ENCODE measurements at places on chromosomes 4 and X.

DNA sequence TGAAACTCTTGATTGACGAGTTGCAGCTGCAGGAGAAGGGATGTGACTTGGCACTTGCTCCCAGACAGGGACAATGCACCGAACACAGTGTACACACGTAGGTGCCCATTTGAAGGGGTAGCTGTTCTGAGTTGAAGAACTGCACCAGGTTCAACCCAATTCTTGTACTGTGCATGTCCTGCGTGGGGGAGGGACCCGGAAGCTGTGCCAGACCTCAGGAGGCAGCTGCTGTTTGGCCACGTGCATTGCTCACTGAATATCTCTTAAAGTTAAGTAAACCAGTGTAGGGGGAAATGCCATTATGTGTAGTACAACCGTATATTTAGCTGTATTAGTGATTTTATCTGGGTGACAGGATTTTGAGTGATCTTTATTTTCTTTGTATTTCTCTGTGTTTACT lies 12.0 kb upstream of the RBBP7 start:
- DNase-seq: no peak

DNA sequence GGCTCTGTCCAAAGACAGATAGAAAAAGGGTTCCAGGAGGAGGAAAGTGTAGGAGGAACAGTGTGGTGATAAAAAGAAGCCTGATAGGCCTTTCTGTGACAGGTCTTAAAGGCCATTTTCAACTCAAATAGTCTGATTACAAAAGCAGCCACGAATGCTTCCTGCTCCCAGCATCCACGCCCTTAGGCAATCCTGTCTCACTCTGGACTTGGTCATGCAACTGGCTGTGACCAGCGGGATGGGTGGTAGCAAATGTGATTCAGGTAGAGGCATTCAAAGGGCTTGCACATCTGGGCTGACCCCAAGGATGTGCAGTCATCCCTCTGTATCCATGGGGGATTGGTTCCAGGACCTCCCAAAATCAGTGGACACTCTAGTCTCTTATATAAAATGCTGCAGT lies 14.4 kb upstream of the SEPSECS start:
- DNase-seq: no peak

GRCh38 chrX:19545651-19546050 lies 30.3 kb upstream of the MAP3K15 start:
- DNase-seq: no peak

- no peak for DNase-seq
Measured at GRCh38 chrX:22541926-22542325, 269.2 kb downstream of the CBLL2 start.

DNA sequence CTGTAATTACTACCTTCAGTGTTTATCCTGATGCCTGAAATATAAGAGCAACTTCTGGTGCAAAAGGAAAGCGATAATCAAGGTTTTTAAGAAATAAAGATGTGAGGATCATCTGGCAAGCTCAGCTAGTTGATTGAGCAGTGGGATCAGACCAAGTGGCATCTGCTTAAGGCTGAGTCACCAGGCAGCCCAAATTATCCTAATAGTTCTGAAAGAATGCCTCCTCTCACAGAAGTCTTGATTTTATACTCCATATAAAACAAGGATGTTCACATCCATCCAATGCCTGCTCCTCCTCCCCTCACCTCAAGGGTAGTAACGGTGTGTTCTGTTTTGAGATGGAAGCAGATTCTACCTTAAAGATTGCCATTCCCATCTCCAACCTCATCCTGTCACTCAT lies 134.5 kb upstream of the RASGEF1B start:
- DNase-seq: no peak

DNA sequence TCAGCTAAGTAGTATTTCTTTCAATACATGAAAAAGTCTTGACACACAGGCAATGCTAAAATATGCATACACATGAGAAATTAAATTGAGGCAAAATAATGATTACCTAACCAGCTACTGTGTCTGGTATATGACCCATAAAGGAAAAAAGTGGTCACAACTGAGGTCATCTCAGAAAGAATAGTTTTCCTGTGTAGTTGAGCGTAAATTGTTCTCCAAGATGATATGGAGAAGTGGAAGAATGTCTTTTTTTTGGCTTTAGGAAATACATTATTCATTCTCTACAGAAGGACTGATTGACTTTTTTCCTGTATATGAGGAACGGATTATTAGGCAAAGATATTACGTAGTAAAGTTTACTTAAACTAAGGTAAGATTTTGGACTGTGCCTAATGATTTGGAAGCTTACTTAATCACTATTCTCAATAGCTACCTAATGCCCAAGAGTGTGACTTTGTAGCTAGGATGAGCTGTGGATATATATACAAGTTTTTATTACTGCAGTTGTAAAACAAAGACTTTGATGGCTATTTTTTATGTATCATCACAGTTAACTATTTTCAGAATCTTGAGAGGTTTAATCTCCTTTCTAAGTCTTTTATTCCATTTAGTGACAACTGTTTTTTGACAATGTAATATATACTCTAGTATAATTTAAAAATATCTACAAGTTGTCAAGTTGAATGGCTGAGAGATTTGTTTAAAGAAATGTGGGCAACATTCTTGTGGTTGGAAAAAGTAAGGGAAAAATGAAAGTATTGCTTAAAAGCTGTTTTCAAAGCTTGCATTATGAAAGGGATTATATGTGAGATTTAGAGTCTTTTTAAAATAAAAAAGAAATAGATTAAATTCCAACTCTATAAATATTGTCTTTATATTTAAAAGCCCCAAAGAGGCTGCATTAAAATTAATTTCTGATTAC lies 100.2 kb downstream of the PDLIM5 start:
- no peak for DNase-seq

DNA sequence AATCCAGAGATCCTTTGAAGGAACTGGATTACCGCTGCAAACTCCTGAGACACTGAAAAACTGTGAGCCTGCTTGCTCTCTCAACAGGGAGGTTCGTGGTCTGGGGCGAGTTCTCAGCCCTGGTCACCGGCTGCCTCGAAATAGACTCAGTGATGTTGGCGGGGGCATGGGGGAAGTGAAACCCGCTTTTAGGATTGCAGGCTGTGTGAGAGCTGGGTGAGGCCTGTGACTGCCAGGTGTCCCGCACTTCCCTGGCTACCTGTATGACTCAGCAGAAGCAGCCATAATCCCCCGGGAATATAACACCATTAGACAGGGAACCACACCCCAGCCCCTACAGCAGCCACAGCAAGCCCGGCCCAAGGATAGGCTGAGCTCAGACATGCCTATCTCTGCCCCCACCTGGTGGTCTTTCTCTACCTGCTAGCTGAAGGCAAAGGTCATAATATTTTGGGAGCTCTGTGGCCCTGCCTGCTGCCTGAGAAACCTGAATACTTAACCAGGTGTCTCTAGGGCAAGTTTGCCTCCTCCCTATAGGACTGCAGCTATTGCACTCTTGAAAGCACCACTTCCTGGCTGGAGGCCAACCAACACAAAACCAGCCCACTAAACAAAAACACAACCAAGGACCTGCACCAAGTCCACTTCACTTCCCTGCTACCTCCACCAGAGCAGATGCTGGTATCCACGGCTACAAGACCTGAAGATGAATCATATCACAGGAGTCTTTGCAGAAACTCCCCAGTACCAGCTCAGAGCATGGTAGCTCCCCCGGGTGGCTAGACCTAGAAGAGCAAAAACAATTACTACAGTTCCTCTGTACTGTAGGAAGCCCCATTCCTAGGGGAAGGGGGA lies 202.0 kb downstream of the RRAGB start:
- DNase-seq: no peak

GRCh38 chrX:50736656-50737055 lies 77.3 kb downstream of the SHROOM4 start:
- DNase-seq: no peak

- DNase-seq: no peak
Measured at GRCh38 chr4:7929118-7929951, 10.3 kb downstream of the AFAP1 start.

DNA sequence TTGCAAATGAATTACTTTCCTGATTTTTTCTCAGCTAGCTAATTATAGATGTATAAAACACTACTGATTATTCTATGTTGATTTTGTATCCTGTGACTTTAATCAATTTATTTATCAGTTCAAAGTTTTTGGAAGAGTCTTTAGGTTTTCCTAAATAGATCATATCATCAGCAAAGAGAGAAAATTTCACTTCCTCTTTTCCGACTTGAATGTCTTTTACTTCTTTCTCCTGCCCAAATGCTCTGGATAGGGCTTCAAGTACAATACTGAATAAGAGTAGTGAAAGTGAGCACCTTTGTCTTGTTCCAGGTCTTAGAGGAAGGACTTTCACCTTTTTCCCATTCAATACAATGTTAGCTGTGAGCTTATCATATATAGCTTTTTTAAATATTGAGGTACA lies 417.9 kb downstream of the PDGFC start:
- DNase-seq: no peak

GRCh38 chrX:18938710-18939109 lies 45.2 kb downstream of the PHKA2 start:
- DNase-seq: no peak

DNA sequence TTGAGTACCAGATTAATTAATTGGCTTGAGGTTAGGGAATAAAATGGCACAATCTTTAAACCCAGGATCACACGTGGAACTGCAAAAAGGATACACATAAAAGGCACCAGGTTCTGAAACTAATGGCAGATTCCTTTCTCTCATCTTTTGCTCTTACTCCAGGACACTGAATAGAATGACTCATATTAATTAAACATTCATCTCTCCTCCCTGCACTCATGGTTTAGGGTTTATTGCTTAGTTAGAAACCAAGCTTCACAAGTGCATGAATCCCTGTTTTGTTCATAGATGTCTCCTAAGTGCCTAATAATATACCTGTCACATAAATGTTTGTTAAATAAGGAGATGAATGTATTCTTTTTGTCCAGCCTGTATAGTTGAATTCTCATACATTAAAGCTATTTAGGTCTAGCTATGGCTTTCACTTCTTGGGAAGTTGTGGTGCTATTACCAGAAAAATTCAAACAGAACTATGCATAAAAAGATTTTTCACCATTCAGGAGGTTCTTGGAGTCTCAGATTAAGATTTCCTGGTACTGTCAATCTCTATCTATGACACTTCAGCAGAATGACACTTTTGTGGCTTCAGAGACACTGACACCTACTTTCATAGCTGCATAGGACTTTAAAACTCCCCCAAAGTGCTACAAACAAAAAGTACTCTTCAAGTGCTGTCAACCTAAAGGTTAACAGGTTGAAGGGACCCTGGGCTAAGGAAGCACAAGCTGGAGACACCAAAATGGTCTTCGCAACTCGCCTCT lies 7.4 kb downstream of the CORIN start:
- DNase-seq: no peak

DNA sequence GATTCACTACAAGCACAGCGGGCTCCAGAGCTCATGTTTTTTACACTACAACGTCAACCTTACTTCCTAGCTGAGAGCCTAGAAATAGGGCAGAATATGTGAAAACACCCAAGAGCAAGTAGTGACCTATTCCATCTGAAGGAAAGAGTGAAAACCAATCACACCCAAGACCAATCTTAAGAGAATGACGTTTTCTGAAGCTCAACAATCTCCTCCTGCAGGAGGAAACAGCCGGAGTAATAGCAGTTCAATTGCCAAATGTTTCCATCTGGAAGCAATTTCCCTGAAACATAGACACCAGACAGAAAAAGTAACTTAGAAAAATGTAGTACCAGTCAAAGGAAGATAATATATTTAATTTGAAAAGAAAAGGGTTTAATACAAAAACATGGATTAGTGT lies 142.4 kb downstream of the ANXA5 start:
- DNase-seq: no peak

DNA sequence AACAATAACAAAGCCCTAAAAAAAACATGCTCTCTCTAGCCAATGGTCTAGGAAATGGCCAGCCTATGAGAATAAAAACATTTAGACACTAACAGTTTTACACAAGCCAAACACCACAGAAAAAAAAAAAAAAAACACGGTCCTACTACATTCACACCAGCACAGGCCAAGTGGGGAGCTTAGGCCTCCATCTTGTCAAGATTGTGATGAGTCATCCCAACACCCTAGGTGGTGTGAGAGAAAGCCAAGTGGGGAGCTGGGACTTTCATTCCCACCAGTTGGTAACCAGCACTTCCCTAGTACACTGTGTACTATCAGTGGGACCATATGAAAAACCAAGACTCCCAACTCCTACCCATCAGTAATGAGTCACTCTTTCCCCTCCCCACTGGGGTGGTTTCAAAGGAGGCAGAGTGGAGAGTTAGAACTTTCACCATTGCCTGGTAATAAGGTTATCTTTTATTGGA lies 95.6 kb downstream of the ADAMTS3 start:
- no peak for DNase-seq

- no peak for DNase-seq
Measured at GRCh38 chrX:44580466-44580865, 37.8 kb upstream of the FUNDC1 start.

- no peak for DNase-seq
Measured at GRCh38 chr4:162406637-162407365, 243.0 kb upstream of the FSTL5 start.

GRCh38 chr4:10084651-10085358 lies 31.8 kb downstream of the WDR1 start:
- DNase-seq: no peak

DNA sequence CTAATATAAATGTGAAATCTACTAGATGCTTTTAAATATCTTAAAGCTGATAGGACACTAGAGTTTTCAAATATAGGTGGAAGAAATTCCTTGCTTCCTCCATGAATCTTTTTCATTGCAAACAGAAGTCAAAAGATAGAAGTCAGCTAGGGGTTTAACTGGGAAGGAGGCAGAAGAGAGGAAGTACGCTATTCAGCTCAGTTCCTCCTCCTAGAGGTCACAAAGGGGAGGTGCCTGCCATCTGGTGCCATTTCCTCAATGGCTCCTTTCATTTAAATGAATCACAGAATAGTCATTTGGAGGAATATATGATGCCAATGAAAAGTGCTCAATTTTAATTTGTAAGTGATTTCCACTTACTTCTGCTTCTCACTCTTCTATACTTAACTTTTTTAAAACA lies 8.5 kb downstream of the COL25A1 start:
- no peak for DNase-seq

- DNase-seq: no peak
Measured at GRCh38 chr4:124389591-124389990, 322.9 kb downstream of the ANKRD50 start.

DNA sequence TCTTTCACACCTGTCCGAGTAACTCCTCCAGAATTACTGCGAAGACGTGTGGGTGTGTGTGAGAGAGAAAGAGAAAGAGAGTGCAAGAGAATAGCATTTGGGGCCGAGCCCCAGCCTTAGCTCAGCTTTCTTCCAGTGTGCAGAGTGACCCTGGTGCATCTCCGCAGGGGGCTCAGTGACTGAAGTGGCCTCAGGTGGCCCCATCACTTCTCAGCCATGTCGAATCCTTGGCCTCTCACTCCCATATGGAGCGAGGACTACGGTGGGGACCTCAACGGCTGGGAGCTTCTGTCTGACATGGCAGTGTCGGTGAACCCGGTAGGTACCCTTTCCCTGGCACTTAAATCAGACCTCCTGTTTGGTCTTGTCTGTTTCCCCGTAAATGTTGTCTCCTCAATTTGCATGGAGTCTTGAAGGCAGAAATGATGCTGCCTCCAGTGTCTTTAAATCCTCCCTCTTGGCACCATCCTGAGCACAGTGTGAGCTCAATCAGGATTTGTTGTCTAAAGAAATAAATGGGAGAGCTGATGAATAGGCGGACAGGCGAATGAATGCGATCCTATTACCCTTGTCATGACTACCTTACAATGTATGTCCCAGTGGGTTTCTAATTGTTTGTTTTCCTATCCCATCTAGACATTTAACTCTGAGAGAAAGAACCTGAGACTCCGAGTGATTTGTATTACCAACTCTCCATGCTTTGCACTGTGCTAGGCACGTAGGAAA lies 305.9 kb downstream of the AFF2 start:
- no peak for DNase-seq

All from stimulated activated CD4-positive, alpha-beta T cell treated with anti-CD3 and anti-CD28 coated beads, Interleukin-12 subunit alpha, Interleukin-12 subunit beta, amount 100 ng/mL, for 48 hours (primary cell).